ENCODE measurements at places on chromosomes 7 and 10.

- no peak for DNase-seq
Observed at GRCh38 chr7:128874140-128875031, 11.7 kb downstream of the ATP6V1F start.

- DNase-seq, result no peak
Observed at GRCh38 chr7:96789914-96790313, 80.3 kb upstream of the SEM1 start.

- peak; percentile 48 for DNase-seq
Observed at GRCh38 chr10:31759124-31759798, 169.4 kb downstream of the ARHGAP12 start.

GRCh38 chr10:131653140-131653539 is 247.7 kb upstream of the PPP2R2D start:
- DNase-seq, result no peak

GRCh38 chr7:44313621-44314031 is 11.8 kb downstream of the CAMK2B start:
- no peak for DNase-seq

- DNase-seq, result no peak
Observed at GRCh38 chr7:158695726-158696452, 8.7 kb downstream of the NCAPG2 start.

- no peak for DNase-seq
Observed at GRCh38 chr7:54394834-54395233, 147.3 kb upstream of the VSTM2A start.

DNA sequence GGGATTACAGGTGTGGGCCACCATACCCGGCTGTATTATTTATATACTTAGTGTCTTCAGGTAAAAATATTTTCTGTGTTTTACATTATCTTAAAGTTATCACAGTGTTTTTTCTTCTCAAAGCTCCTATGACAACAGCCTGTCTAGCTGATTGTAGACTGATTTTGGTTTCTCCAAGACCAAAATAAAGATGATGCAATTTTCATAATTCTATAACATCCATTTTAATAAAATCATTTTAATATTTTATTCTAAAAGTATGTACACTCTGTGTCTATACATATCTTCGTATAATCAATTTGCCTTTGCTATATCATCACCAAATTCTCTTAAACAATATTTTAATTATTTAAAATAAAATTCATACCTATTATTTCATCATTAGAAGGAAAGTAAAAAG is 108.6 kb downstream of the TRIM24 start:
- no peak for DNase-seq

DNA sequence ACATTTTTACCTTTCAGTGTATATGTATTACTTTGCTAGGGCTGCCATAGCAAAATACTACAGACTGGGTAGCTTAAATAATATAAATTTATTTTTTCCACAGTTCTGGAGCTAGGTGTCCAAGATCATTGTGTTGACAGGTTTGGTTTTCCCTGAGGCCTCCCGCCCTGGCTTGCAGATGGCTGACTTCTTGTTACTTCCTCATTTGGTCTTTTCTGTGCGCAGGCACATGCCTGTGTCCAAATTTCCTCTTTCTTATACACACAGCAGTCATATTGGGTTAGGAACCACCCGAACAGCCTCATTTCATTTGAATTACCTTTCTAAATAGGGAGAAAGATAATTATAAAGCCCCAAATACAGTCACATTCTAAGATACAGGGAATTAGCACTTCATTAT is 521.6 kb upstream of the SORCS1 start:
- no peak for DNase-seq

GRCh38 chr10:70052462-70053217 is at the start of gene MACROH2A2:
Gene MACROH2A2, plus strand, starts transcription at chr10:70052846. Its CDS starts 22,813 bp downstream, at chr10:70075659.
- no peak for DNase-seq

DNA sequence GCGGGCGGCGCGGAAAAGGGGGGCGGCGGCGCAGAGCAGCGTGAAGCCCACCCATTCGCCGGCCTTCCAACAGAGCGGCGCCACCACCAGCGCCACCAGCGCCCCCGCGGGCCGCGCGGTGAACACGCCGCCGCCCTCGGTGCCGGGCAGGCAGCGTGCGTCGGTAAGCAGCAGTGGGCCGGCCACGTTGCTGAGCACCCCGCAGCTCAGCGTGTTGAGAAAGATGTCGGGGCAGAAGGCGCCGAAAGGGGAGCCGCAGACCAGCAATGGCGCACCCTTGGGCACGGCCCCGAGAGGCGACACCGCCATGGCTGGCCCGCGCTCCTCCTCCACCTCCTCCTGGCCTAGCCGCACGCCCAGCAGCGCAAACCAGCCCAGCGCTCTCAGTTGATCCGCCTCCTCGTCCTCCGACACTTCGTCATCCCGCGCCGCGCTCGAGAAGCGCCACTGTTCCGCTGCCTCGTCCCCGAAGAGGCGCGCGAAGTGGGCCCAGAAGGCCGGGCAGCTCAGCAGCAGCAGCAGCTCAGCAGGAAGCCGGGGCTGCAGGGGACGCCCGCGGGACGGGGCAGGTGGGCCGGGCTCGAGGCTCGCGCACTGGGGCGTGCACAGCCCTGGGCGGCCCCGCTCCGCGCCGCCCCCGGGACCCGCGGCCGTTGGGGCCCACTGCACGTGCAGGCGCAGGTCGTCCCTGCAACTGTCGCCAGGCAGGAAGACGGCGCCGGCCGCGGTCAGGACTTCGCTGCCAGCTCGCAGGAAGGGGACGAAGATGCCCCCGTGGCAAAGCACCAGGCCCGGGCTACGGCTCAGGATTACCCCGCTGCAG is 623 bp downstream of the TYSND1 start:
- DNase-seq, result no peak

DNA sequence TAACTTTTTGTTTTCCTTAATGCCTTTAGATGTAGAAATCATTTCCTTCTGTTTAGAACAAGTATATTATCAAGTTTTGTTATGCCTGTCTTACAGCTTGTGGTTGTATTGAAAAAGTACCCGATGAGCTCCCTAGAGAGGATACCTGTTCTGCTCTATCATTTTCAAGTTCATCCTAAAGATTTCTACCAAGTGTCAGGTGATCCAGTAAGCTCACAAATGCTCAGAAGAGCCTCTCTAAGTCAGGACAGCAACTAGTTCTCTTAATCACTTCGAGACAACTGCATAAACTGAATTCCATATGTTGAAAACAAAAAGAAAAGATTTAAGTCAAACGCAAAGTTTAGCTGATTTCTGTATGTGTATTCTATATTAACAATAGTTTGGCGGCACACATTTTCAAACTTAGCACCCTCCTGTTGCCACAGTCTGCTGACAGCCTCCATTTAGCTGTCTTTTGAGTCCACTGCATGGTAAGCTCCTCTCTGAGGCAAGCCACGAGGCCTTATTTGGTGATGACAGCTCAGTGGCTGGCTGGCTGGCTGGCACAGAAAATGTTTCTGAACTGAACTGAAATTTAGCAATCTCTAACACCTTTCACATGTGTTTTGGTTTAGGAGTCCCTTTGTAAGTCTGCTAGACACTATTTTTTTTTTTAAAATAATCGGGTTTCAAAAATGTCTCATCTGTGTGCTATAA is 59.4 kb downstream of the SEMA3C start:
- no peak for DNase-seq

DNA sequence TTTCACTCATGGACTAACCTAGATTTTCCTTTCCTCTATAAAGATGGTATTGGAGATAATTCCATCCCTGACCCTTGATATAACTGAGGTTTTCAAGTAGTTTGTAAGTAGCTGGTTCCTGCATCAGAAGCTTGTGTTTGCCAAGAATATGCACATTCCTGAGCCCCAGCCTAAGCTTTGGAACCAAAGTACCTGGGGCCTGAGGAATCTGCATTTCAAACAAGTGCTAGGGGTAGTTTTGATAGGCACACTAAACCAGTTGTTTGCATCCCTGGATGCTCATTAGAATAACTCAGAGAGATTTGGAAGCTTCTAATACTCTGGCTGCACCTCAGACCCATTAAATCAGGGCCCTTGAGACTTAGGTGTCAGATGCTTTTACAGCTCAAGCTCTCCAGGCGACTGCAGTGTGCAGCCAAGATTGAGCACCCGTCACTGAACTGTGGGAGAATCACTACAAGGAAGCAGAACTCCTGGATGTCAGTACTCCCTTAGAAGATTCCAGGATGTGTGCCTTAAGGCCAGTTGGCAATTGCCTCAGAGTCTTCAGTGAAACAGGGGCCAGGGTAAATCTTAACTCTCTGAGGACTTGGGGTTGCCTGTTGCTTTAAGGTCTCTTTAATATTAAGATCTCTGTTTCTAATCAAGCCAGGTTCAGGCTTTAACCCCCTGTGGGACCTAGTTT is 565.0 kb downstream of the REEP3 start:
- DNase-seq, result peak; percentile 68

DNA sequence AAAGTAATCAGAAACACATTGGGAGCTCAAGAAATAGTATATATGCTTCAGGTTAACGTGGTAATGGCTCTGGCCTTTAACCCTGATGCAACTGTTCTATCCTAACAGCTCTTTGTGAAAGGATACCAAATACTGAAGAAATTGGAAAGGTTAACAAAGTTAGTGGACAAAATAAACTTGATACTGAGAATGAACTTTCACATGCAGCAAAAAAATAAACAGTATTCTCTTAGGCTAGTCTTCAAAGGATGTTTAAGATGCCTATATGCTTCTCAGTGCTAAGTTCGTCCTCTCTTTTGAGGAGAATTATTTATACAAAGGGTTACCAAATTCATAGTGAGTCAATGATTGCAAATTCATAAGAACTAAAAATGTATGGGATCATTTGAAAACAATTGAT is 256.2 kb upstream of the FERD3L start:
- DNase-seq, result no peak

DNA sequence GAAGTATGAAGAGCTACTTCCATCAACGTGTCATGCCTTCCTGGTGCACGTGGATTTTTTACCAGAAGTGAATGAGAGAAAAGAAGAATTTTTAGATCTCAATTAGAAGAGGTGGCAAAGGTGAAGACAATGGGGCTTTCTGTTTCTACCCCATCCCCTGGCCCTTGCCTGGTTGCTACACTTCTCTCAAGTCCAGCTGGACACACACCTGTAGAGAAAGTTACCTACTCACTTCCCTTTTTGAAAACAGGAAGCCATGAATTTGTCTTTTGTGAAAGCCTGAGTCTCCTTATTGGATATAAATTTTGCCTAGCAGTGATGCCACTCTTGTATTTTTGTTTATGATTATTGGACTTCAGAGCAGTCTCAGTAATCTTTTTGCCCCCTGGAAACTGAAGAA is 142.9 kb upstream of the AKR1E2 start:
- no peak for DNase-seq

GRCh38 chr10:58806970-58807628 is 294.4 kb downstream of the BICC1 start:
- DNase-seq, result no peak

DNA sequence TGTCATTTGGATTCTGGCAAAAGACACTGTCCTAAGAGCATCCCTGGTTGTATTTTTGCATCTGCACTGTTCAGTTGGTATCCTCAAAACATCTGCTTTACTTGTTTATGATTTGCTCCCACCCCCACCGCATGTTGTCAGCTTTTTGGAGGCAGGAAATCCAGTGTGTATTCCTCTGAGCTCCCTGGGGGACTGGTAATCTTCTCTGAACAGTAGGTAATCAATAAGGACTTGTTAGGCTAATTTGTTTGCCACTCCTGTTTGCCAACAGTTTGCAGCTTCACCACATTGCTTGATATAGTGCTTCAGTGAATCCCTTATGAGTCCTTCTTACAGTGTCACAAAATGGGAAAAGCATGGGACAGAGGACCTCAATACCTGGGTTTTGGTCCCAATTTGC is 49.1 kb downstream of the FEZF1 start:
- DNase-seq, result no peak

- no peak for DNase-seq
Observed at GRCh38 chr10:22651276-22651980, 63.0 kb downstream of the PIP4K2A start.

DNA sequence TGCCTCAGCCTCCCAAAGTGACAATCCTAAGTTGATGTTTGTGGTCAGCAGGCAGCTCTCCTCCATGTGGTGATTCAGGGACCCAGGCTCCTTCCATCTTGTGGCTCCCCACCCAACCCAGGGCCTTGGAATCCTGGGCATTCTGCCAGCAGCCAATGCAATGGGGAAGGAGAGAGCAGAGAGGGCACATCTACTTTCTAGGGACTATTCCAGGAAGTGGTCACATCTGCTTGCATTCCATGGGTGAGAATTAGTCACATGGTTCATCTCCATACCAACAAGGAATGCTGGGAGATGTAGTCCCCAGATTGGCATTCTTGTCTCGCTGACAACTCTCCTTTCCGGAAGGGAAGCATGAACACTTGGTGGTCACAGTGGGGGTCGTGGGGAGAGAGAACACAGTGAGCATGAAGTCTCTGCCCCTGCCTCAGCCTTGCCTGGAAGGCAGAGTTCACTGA is 9.9 kb upstream of the SRRM3 start:
- peak; percentile 94 for DNase-seq

DNA sequence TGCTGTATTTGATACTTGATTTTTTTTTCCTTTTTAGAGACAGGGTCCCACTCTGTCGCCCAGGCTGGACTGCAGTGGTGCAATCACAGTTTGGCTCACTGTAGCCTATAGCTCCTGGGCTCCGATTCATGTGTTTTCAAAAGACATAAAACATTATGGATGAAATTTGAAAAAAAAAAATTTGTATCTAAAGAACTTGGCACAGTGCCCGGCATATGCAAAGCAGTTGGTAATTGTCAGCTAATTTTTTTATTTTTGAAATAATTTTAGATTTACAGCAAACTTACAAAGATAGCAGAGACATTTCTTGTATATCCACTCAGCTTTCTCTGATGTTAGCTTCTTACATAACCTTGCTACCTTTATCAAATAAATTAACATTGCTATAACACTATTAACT is 20.3 kb upstream of the SAMD8 start:
- DNase-seq, result no peak
